ENCODE measurements at places on chromosomes 2 and 18.

DNA sequence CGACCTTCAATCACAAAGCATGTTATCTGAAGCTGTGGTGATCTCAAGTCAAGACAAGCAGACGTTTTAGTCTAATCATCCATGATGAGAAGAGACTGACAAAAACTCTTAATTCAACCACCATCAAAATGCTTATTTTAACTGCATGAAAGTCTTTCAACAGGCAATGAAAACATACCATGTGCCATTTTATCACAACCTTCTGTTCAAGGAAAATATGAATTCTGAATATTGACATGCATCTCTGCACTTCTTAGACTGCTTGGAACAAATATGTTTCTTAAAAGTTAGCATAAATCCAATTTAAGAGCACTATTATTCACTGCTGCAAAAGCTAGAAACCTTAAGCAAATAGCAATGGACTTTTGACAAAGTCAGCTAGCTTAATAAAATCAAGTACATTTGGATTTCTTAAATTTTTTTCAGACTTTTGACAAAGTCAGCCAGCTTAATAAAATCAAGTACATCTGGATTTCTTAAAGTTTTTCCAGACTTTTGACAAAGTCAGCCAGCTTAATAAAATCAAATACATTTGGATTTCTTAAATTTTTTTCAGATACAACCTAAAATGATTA lies 70.9 kb downstream of the OLA1 start:
- DNase-seq: no peak

DNA sequence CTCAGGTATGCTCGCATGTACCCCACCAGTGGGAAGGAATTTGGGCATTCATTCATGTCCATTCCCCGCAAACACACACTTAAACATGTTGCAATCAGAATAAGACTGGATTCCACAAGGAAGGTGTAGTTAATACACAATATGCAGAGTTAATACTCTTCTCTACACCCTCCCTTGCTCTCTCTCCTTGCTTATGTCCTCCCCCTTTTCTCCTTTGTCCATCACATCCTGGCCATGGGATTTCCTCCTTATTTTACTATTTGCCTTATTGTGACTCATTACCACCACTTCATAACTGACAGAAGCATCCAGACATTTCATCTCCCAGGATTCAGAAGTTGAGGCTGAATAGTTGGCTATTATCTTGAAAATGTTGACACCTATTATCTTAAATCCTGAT lies 473.8 kb upstream of the SPHKAP start:
- DNase-seq: no peak

- no peak for DNase-seq
Observed at GRCh38 chr2:134360745-134361487, 107.0 kb downstream of the MGAT5 start.

GRCh38 chr2:160411167-160411566 lies 82.4 kb downstream of the RBMS1 start:
- DNase-seq: peak; percentile 17

DNA sequence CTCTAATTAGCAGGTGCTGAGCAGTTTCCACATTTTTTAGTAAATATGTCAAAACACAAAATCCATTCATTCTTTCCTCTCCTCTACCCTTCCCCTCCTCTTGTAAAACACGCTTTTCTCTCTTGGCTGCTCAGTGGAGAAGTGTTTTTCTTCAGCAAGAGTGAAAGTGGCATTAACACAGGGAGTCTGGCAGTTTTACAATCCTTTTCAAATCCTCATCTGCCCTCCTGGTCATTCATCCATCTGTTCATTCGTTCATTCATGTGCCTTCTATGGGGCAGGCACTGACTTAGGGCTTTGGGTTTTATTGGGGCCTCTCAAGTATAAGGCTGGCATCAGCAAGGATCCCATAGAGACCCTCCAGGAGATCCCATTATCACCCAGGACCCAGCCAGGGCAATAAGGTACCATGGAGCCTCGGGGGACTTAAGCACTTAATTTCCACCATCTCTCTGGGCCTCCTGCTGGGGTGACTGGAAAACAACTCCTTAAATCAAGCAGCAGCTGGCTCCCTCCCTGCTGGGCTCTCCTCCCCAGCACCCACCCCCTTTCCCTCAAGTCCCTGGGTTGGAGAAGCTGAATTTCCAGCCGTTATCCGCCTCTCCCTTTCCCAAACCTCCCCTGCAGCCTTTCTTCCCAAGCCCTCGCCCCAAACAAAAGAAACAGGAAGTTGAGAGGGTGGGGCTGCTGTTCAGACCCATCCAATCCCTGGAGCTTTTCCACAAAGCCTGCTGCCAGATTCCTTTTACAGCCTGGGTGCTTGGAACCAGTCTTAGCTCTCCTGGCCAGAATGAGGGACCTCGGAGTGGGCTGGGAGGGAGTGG lies 32.6 kb downstream of the MARCHF4 start:
- no peak for DNase-seq

GRCh38 chr2:178777577-178777976 lies 29.6 kb downstream of the TTN start:
- no peak for DNase-seq

- DNase-seq: no peak
Observed at GRCh38 chr2:159650574-159650973, 34.2 kb upstream of the BAZ2B start.

- DNase-seq: no peak
Observed at GRCh38 chr2:218780046-218780445, 1.9 kb upstream of the CYP27A1 start.

- DNase-seq: no peak
Observed at GRCh38 chr18:10322435-10322834, 132.0 kb upstream of the APCDD1 start.

GRCh38 chr2:42169874-42170521 lies 845 bp downstream of the EML4 start:
- no peak for DNase-seq

DNA sequence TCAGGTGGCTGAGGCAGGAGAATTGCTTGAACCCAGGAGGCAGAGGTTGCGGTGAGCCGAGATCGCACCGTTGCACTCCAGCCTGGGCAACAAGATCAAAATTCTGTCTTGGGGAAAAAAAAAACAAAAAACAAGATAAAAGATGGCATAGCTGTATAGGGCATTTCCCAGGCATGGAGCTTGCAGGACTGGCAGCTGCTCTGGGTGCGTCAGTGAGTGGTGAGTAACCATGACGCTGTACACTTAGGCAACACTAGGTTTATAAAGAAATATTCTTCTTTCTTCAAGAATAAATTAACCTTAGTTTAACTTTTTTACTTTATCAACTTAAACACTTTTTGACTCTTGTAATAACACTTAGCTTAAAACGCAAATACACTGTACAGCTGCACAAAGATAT lies 15.4 kb downstream of the TGOLN2 start:
- DNase-seq: no peak

- no peak for DNase-seq
Observed at GRCh38 chr2:168392024-168392423, 64.0 kb upstream of the CERS6 start.

DNA sequence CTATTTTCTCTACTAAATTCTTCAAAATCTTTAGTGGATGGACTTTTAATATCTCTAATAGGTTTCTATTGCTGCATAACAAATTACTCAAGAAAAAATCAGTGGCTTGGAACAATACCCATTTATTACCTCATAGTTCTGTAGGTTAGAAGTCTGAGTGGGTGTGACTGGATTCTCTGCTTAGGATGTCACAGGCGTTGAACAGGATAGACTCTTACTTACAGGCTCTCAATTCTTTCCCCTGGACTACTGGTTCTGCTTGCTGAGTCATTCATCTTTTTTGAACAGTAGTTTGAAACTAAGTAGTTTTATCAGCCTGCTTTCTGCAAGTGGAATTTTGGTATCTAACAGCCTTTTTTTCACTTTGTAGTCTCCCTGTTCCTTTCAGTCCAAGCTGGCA lies 265.4 kb downstream of the ZNF385B start:
- DNase-seq: no peak

- DNase-seq: no peak
Observed at GRCh38 chr2:175442441-175442840, 260.9 kb upstream of the ATP5MC3 start.

GRCh38 chr2:14717131-14717530 lies 84.6 kb downstream of the LRATD1 start:
- DNase-seq: no peak

DNA sequence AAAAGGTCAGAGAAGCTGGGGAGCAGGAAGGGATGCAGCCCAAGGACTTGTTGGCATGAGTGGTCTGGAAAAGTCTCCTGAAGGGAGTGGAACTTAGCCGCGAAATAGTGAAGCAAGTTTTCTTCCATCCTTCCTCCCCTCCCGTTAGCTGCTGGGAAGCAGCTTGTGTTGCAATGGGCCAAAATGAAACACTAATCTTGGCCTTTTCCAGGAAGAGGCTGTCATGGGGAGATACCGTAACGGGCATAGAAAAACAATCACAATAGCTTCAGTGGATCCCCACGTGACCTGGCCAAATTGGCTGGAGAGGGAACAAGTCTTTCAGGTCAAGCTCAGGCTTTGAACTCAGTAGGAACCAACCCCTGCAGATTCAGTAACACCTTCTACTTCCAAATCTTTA lies 49.3 kb downstream of the SEMA4F start:
- no peak for DNase-seq

DNA sequence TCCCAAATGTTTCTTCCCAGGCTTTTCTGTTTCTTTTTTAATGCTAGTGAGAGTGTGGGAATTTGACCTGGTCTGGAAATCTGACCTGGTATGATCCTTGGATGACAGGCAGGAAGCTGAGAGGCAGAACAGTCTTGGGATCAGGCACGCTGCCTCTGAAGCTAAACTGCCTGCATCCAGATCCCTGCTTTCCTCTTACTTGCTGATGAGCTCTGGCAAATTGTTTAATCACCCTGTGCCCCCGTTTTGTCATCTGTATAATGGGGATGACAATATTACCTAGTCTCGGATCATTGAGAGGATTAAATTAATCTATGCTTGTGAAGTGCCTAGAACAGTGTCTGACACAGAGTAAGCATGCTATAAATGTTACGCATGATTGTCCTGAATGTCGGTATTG lies 3.3 kb downstream of the KLHL23 start:
- DNase-seq: no peak

DNA sequence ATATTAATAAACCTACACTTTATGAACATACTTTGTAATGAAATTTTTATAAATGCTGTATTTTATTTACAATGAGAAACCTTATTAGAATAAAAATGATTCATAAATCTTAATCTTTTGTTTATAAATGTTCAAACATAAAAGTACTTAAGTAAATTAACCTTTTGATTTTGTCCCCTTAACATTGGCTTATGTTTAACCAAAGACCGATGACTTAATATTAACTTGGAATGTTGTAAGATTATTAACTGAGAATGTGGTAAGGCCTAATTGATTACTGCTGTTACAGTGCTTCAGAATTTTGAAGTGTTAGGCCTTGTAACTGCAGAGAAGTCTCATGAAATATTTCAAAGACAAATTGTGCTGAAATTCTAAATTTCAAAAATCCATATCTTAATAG lies 5.7 kb downstream of the CPS1 start:
- DNase-seq: no peak

- DNase-seq: peak; percentile 49
Observed at GRCh38 chr18:23871410-23871809, 143.1 kb upstream of the TTC39C start.

- no peak for DNase-seq
Observed at GRCh38 chr2:208297961-208298360, 31.9 kb downstream of the PIKFYVE start.

DNA sequence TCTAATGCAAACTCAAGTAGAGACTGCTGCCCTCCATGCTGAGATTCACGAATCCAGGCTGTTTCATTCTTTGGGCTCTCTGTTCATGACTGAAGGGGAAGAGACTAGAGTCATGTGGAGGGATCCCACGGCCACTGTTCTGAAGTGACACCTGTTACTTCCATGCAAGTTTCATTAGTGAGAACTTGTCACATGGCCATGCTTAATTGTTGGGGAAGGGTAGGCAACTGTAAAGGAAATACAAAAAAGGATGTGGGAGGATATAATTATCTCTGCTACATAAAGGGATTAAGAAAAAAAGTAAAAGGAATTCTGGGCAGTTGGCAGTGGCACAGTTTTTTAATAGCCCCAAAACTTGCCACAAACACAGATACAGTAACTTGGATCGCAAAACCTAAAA lies 28.0 kb upstream of the PSME4 start:
- DNase-seq: no peak

DNA sequence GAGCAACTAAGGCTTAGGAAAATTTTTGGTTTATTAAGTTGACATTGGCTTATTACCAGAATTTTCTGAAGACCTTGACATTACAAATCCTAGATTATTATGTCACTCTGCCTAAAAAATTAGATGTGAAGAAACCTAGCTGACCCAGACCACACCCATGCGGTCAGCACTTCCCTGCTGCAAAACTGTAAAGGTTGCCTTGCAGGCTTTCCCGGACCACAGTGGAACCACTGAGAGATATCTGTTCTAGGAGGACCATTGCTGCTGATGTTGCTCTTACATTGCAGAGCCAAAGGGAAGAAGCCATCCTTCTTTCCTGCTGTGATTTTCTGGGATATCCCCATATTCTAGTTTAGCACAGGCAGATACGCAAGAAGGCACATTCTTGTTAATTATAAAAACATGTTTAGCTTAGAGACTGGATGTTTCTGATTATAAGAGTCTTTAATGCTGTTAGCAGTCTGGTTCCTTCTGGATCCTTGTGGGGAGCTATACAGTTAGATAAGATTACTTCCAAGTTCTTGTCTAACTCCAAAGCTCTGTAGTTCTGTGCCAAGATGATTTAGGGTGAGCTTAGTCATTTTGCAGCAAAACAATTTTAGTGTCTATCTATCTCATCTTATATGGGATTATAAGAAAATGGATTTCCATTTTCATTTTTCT lies 70.2 kb downstream of the AOX1 start:
- DNase-seq: no peak

- no peak for DNase-seq
Observed at GRCh38 chr2:235216901-235217300, 265.1 kb downstream of the SH3BP4 start.

DNA sequence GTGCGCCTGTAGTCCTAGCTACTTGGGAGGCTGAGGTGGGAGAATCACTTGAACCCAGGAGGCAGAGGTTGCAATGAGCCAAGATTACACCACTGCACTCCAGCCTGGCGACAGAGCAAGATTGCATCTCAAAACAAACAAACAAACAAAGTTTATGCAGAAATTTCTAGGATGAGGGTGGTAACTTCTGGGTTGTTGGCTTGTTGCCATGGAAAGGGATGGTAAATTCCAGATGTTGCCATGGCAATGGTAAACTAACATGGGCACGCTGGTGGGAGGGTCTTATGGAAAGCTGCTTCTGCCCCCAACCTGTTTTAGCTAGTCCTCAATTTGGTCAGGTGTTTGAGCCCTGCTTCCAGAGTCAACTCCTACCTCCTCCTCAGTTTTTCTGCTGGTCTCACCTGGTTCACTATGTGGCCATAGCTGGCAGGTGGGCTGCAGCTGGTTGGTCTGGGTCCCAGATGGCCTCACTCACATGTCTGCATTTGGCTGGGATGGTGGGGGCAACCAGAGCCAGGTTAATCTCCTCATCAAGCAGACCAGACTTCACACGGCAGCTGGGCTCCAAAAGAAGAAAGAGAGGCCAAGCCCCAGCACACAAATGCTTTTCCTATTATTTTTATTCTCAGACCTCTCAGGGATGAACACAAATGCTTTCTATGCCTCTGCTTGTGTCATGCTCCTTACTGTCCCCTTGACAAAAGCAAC lies 26.6 kb upstream of the TEX44 start:
- no peak for DNase-seq
